ENCODE measurements at places on chromosomes 5 and 9.

GRCh38 chr9:20929276-20929675, 102.2 kb downstream of the HACD4 start:
- no peak for DNase-seq

- no peak for DNase-seq
Observed at GRCh38 chr9:134496413-134497282, 145.0 kb upstream of the COL5A1 start.

- no peak for DNase-seq
Observed at GRCh38 chr5:36685631-36686288, 79.4 kb downstream of the SLC1A3 start.

DNA sequence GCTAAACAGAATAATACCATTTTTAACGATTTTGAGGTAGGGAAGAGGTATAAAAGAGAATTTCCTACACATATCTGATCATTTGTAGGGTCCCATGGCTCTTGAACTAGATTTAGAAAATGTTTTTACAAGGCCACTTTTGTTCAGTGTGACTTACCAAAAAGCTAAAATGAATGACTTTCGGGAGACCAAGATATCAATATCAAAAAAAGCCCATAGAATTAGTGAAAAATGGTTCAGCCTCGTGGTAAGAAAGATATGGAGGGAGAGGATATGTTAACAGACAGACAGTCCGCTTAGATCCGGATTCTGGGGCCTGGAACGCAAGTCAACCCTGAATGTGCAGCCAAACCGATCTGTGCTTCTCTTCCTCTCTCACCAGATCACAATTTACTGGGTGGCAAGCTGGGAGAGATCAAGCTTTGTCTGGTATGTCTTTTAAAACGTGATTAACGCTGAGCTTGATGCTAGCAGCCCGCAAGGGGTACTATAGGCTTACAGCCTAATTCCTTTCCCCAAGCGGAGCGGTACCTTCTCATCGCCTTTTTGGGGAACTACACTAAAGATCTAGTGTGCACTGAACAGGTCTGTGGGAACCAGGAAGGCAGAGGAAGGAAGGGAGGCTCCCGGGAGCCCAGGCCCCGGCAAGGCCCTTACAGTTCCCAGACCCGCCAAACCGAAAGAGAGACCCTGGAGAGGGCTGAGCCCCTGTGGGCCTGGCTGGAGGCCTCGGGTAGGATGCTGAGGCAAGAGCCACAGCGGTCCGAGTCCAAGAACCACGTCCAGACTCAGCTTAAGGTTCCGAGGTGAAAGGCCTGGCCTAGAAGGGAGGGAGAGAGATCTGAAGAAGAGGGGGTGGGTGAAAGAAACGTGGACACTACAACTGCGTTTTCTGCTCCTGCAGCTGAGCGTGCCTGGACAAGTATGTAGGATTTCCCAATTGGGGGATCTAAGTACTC, 2.9 kb downstream of the NR2F1-AS1 start:
- DNase-seq: no peak

GRCh38 chr5:157159209-157159751, 6.8 kb downstream of the GARIN3 start:
- DNase-seq: no peak

GRCh38 chr9:6959270-6960000, 201.7 kb downstream of the KDM4C start:
- no peak for DNase-seq

GRCh38 chr9:137437691-137438590, 3.2 kb downstream of the ENTPD8 start:
- no peak for DNase-seq

- no peak for DNase-seq
Observed at GRCh38 chr9:133275105-133276000, at the start of gene ABO. TSS of gene ABO (minus strand) at chr9:133275201.

DNA sequence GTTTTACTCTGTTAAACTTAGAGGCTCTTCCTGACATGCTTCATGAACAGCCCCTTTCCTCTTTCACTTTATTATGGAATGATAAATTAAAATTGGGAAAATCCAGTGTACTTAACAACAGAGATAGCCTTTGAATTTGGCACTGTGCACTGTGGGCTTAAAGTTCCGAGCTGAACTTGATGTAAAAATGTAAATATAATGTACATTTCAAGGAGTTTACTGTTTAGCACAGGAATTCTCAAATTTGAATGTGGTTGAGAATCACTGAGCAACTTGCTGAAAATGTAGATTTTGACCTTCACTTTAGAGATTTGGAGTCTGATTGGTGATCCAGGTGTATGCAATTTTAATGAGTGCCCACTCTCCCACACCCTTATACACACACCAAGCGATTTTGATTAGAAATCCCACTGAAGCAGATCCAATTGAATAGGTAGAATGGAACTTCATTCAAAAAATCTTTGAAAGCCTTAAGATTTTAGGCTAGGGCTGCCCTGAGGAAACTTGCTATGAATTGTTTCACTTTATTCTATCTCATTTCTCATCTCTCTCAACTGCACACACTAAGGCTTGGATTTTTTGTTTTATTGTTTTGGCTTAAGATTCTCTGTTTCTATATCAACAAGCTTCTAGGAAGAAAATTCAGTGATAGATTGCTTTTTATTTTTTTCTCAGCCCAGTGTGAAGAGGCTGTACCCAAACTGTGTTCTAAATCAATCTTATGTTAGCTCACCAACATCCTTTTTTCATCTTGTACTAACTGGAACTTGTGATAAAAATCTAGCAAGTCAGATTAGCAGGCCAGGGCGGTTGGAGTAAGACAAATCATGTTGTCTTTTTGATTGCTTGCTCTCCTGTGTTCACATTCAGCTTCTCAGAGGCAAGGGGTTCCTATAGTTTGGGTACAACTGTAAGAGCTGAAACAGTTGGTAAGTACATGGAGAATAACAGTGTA, 22.9 kb downstream of the NUDT12 start:
- no peak for DNase-seq

DNA sequence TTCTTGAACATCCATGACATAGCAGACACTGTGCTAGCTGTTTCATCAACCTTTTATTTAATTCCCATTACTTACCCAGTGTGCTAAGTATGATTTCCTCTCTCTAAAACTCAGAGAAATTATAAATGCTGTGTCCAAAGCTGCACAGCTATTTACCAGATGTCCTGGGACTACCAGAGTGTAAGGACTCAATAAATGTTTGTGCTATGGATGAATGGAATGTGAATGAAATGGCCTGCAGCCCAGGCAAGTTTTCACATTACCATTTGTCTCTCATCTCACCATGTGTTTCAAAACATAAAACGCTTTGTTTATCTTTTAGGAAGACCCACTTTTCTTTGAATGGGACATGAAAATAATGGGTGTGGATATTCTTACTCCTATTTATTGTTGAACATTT, 96.2 kb downstream of the ARHGEF28 start:
- DNase-seq: no peak

GRCh38 chr5:13034061-13034460, 910.4 kb downstream of the DNAH5 start:
- DNase-seq: no peak

DNA sequence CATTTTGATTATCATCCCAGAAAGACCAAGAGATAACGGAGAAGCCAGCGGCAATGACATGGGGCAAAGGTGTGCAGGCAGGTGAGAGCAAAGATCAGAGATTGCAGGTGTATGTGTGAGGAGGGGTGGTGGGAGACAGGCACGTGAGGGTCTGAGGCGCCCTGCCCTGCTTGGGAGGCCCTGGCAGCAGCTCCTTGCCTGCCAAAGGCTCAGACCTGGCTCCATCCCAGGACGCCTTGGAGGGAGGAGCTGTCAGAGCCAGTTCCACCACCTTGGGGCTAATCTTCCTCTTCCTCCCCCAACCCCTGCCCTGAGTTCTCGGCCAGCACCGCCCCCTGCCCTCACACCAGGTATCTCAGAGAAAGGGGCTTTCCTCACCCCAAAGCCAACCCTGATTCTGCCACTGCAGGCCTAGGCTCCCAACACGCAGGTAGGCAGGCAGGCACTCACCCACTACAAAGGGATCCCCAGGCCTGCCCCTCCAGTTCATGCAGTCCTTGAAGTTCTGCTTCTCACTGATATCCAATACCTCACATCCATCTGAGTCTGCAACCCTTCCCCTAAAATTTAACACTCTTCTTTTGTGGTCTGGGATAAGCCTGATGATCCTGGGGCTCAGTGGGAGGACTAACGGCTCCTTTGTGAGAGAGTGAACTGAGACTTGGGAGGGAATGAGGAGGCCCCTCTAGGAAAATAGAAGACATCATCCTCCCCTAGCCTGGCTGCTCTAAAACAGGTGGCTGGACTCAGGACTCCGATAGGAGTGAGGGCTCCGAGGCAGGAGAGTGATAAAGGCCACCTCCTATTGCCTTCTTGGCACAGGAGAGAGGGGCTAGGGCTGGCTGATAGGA, 1.8 kb downstream of the AQP3 start:
- DNase-seq: no peak

- no peak for DNase-seq
Observed at GRCh38 chr5:54344653-54345052, 34.3 kb upstream of the ARL15 start.

- DNase-seq: no peak
Observed at GRCh38 chr5:113405530-113405929, 29.3 kb downstream of the TSSK1B start.

All from stimulated activated CD4-positive, alpha-beta T cell treated with anti-CD3 and anti-CD28 coated beads, Interleukin-1b, Interleukin-23, amount 100 ng/mL, for 1 hour (primary cell).